Activated CD4-positive, alpha-beta T cell treated with anti-CD3 and anti-CD28 coated beads, Interleukin-2, amount 10 ng/mL, durations not matched to agents 24 days and 14 days (primary cell): ENCODE measurements at places on chromosomes 5 and 9. TPM values are rescaled to one million over a fixed set of nuclear protein-coding genes. Genes with fewer than 3 reads are reported as not detected.
A peak's percentile ranks its signal among the peaks of the same experiment; 100 is the strongest.

DNA sequence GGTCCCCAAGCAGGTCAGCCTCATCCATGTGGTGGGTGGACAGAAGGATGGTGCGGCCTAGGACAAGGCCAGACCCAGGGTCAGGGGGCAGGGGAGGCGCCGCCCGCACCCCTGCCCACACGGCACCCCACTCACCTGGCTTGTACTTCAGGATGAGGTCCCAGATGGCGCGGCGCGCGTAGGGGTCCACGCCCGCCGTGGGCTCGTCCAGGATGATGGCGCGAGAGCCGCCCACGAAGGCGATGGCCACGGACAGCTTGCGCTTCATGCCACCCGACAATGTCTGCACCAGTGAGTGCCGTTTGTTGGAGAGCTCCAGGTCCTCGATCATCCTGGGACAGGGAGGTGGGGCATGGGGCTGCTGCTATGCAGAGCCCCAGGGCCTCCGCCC lies 12.5 kb downstream of the ABCA2 start:
- no peak for DNase-seq
- H3K4me3 ChIP-seq: no peak overlapping the region
- no peaks in the 10 kb centered on the region for H3K36me3 ChIP-seq
- H3K4me1 ChIP-seq: no peaks in the 10 kb centered on the region
- no peaks in the 10 kb centered on the region for H3K27me3 ChIP-seq

DNA sequence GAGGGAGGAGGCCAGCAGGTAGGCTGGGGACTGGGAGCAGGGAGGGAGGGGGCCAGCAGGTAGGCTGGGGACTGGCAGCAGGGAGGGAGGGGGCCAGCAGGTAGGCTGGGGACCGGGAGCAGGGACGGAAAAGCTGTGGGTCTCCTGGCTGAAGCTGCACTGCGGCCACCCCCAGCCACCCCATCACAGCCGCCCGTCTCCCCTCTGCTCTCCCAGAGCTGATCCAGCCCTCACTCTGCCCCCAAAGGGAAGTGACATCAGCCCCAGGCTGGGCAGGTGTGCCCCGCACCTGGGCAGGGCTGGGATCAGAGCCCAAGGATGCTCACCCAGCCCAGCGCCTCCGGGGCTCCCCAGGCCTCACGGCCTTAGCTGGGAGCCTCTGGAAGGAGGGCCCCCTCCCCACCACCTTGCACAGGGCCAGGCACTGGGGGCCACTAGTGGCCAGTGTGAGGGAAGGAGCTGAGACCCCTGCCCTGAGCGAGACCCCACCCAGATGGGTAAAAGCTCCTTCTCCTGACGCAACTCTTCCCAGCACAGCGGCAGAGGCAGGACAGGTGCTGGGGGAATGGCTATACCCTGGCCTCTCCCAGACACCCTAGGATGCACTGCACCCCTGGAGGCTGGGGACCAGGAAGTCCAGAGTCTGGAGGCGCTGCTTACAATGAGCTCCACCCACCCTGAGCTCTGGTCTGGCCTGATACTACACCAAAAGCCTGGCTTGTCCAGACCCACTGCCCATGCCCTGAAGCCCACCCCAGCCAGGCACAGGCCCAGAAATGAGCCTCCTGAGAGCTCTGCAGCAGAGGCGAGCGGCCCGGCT lies 11.6 kb downstream of the AGPAT2 start:
- DNase-seq: no peak
- no peak overlapping the region for H3K4me3 ChIP-seq
- no peaks in the 10 kb centered on the region for H3K4me1 ChIP-seq
- no peaks in the 10 kb centered on the region for H3K36me3 ChIP-seq
- no peaks in the 10 kb centered on the region for H3K27me3 ChIP-seq

DNA sequence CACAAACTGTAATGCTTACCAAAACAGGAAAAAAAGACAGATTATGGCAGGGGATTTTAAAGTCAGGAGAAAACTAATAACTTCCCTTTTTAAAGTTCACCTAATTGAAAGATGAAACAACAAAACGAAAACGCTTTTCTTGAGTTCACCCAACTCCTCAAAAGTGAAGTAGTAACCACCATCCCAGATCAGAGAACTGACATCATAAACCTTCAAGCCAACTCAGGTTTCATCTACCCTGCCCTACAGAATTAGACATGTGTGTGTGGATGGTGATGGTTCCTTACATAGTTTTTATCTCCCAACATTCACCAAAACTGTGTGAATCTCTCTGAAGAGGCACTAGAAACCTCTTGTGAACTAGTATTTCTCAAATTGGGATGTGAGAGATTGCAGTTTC lies 195.2 kb upstream of the PTGER4 start:
- no peak overlapping the region for H3K27ac ChIP-seq
- H3K4me1 ChIP-seq: peaks cover 50% of the 10 kb centered on the region
- no peaks in the 10 kb centered on the region for H3K27me3 ChIP-seq
- H3K36me3 ChIP-seq: no peaks in the 10 kb centered on the region
- no peak overlapping the region for H3K4me3 ChIP-seq

DNA sequence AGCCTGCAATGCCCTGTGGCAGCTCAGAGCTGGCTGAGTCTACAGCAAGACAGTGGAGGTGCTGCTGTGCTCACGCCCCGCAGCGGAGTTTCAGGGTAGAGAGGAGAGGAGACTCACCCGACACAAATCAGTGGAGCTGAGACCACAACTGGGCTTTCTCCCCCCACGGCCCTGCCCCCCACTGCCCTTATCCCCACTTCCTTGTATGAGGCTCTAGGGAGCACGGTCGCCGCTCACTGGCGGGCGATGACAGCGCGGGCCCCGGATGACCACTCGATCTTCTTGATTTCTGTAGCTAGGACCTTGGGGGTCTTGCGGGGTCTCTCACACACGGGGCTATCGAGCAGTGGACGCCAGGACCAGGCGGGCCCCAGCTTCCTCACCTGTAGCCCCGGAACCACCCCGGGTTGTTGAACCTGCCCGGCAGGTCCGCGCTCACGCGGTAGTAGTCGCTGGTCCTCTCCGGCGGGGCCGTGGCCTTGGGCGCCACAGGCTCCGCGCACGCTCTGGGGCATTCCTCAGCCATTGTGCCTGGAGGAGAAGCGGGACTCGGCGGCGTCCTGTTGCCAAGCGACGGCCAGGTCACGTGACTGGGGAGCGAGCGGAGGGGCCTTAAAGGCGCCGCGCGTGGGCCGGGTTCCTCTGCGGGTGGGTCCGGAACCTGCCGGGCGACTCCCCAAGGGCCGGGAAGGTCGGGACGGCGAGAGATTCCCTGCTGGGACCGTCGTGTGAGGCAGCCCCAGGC lies 984 bp upstream of the MRPS2 start:
- H3K4me1 ChIP-seq: peaks cover 7% of the 10 kb centered on the region
- H3K27me3 ChIP-seq: peaks cover 8% of the 10 kb centered on the region
- H3K4me3 ChIP-seq: peak overlapping the region; percentile 95
- H3K36me3 ChIP-seq: peaks cover 20% of the 10 kb centered on the region

DNA sequence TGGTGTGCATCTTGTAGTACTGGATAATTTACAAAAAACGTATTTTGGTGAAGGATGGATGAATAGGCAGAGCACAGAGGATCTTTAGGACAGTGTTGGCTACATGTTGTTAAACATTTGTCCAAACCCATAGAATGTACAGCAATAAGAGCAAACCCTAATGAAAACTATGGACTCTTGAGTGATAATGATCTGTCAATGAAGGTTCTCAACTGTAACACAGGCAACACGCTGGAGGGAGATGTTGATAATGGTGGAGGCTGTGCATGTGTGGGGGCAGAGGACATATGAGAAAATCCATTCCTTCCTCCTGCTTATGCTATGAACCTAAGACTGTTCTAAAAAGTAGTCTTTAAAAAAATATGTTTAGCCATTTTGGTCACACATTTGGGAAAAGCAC lies 194.0 kb downstream of the FER start:
- H3K36me3 ChIP-seq: no peaks in the 10 kb centered on the region
- no peak overlapping the region for H3K27ac ChIP-seq
- H3K27me3 ChIP-seq: no peaks in the 10 kb centered on the region
- H3K4me1 ChIP-seq: no peaks in the 10 kb centered on the region
- no peak for DNase-seq
- no peak overlapping the region for H3K4me3 ChIP-seq

DNA sequence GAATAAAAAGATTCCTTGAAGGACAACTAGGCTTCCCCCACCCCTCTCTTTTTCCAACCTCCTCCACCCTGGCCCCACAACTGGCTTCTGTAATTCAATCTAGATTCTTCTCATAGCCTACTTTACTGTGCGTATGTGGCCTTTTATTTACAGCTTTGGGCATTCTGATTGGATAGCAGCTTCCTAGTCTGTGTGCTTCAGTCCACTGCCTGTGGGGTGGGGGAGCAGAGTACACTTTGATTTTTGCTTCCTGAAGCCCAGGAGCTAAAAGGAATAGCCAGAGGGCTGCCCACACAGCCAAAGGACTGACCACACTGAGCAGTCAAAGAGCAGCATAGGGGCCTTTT lies 30.4 kb downstream of the RUSC2 start:
- H3K27ac ChIP-seq: no peak overlapping the region
- H3K4me1 ChIP-seq: no peaks in the 10 kb centered on the region
- no peak for DNase-seq
- H3K4me3 ChIP-seq: no peak overlapping the region
- H3K27me3 ChIP-seq: no peaks in the 10 kb centered on the region

DNA sequence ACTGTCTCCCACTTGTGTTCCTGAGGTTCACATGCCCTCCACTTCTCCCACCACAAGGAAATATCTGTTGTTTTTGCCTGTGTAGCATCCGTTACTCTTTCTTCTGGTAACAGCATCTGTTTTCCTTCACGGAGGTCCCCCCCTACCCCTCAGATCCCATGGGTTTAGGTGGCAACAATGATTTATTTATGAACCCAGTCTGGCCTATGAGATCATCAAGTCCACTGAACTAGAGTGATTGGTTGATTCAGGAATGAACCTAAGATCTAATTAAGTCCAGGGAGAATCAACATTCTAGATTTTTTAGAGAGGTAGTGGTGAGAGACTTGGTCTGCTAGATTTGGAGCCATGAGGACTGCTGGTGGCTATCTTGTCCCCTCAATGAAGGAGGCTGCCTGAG lies 166.8 kb downstream of the NR3C1 start:
- peaks cover 5% of the 10 kb centered on the region for H3K4me1 ChIP-seq
- no peaks in the 10 kb centered on the region for H3K36me3 ChIP-seq
- no peak for DNase-seq

- no peaks in the 10 kb centered on the region for H3K36me3 ChIP-seq
- no peak for DNase-seq
- H3K27ac ChIP-seq: no peak overlapping the region
- no peaks in the 10 kb centered on the region for H3K4me1 ChIP-seq
These were observed 85.8 kb upstream of the ALDH1A1 start for GRCh38 chr9:73038613-73039012.

- H3K4me3 ChIP-seq: no peak overlapping the region
- no peak for DNase-seq
- no peaks in the 10 kb centered on the region for H3K27me3 ChIP-seq
- no peaks in the 10 kb centered on the region for H3K4me1 ChIP-seq
- no peaks in the 10 kb centered on the region for H3K36me3 ChIP-seq
These were observed 283.7 kb upstream of the BRINP1 start for GRCh38 chr9:119652931-119653330.

The NHP2 gene
- 267 and 273 TPM in 2 replicates for total RNA-seq

The NUTM2G gene
- total RNA-seq: not detected in 2 replicates

The C9 gene
- total RNA-seq: not detected in 2 replicates

The UBAP2 gene
- 51.8 and 55.6 TPM in 2 replicates for total RNA-seq
